ENCODE measurements at places on chromosomes 12 and 14. TPM values are rescaled to one million over a fixed set of nuclear protein-coding genes. Genes with fewer than 3 reads are reported as not detected.

The CIT gene
- total RNA-seq, result 60.9 TPM

DNA sequence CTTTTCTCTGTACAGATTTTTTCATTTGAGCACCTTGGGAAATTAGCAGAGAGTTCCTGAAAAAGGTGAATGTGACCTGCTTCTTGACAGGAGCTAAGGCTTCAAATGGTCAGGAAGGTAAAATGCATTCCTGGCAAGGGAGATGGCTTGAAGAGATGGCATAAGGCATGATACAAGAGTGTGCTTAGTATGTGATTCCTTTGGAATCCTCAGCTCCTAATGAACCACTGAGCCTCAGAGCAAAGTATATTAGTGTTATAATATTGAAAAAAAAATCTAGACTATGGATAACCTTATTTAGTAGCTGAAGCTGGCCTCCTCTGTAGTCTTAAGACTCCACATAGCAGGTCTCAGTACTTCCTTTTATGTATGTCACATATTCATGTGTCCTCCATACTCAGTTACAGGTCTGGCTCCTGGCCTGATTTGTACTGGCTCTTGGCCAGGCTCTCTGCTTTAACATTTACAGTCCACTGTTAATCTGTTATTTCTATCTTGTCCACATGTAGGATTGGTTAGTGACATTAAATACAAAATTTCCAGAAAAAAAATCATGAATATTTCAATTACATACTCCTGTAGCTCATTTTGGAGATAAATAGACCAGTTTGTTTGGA, 17.9 kb downstream of the TOGARAM1 start:
- no peaks in the 10 kb centered on the region for H3K27me3 ChIP-seq
- no peaks in the 10 kb centered on the region for H3K4me1 ChIP-seq
- no peak overlapping the region for H3K27ac ChIP-seq

DNA sequence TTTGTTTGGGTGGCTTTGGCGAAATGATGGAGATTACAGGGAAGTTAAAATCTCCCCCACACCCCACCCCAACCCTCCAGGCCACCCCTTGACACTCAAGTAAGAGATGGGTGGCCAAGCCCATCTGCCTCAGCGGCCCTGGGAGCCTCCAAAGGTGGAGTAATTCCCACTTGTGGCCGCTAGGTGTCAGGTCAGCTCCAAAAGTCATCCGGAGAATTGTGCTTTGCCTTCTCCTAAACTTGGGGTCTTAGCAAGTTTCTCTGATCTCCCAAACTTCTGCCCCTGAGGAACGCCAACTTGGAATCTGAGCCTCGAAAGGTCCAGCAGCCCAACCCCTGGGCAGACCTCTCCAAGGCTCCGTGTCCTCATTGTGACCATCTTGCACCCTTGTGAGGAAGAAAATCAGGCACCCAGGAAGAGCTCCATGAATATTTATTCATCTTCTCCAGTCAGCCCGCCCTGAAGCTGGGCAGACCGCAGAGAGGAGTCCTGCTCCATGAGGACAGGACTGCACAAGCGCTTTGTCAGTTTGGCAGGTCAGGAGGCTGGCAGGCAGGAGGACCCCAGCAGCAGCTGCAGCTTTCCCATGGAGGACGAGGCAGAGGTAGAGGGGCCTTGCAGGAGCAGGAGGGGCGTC, 46.7 kb downstream of the LRRC74A start:
- H3K36me3 ChIP-seq, result no peaks in the 10 kb centered on the region
- H3K27me3 ChIP-seq, result no peaks in the 10 kb centered on the region
- DNase-seq, result peak; percentile 85
- no peak overlapping the region for H3K27ac ChIP-seq
- H3K4me1 ChIP-seq, result peaks cover 3% of the 10 kb centered on the region

DNA sequence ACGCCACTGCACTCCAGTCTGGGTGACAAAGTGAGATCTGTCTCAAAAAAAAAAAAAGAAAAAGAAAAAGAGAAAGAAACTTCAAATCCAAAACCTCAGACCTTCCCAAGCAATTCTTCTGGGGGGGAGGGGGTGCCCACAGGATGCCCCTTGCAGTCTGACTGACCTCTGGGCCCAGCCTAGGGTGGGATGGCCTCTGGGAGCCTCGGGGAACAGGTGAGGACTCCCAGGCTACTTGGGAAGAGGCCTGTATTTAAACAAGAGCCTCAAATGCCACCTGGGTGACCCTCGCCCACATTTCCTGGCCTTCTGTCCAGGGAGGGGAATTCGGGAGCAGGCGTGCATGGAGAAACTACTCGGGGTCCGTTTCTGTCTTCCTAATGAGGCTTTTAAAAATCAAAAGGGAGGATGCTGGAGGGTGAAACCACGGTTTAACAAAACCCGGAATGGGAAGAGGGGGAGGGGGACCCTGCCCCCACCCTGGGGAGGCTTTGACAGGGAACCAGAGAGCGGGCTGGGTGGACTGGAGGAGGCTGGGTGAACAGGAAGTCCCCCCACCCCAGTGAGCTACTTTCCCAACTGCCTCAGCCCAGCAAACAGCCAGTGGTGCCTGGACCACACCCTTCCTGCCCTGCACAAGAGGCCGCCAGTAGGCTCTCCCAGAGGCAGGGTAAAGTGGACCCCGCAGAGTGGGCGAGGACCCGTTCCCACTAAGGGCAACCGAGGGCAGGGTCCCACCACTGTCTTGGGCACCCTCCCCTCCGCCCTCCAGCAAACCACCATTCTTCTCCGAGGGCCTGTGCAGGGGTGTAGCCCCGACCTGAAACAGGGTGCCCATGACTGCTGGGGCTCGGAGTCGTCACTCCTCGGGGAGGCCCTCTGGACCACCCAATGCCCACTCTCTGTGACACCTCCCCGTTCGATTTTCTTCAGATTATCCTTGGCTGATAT, 1.5 kb upstream of the FBRSL1 start:
- H3K4me1 ChIP-seq, result peaks cover 14% of the 10 kb centered on the region
- H3K27me3 ChIP-seq, result peaks cover 73% of the 10 kb centered on the region
- no peaks in the 10 kb centered on the region for H3K36me3 ChIP-seq
- DNase-seq, result no peak

DNA sequence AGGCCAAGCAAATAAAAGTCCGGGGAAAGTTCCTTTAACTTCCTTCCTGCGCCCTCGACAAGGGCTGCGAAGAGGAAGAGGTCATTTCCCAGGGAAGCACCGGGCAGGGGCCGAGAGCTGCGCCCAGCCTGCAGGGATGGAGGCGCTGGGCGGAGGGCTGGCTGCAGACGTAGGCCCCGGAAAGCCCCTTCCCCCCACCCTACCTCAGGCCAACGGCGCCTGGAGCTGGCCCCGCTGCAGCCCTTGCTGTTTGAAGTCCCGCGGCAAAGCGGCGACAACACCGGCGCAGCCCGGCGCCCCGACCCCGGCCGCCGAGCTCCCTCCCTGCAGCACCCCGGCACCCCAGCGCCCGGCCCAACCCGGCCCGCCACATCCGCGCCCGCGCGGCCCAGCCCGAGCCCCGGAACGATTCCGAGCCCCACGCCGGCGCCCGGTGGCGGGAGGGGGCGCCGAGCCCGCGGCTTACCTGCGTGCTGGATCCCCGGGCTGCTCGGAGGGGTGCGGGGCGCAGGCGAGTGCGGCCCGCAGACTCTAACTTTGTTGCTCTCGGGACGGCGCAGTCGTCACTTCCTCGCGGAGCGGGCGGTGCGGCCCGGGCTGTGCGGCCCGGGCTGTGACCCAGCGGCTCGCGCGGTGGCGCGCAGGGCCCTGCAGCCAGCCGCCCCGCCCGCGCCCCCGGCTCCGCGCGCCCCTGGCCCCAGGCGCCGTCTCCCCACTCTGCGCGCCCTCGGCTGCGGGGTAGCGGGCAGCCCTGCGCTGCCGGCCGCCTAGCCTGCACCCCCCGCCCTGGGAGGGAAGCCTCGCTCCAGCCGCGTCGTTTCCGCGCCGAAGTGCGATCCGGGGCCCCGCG, 64.8 kb upstream of the PTGR2 start:
- H3K4me3 ChIP-seq, result peak overlapping the region; percentile 75
- no peak for DNase-seq
- no peak overlapping the region for H3K27ac ChIP-seq

All from H1 (cell line).